Stimulated activated CD4-positive, alpha-beta T cell treated with anti-CD3 and anti-CD28 coated beads, Interleukin-2, amount 100 ng/mL, for 48 hours (primary cell): ENCODE measurements at places on chromosomes 4 and X.

- DNase-seq: no peak
These were observed 226.9 kb upstream of the HCCS start for GRCh38 chrX:10884246-10884645.

- no peak for DNase-seq
These were observed 1003.5 kb upstream of the LCORL start for GRCh38 chr4:19025031-19025430.

DNA sequence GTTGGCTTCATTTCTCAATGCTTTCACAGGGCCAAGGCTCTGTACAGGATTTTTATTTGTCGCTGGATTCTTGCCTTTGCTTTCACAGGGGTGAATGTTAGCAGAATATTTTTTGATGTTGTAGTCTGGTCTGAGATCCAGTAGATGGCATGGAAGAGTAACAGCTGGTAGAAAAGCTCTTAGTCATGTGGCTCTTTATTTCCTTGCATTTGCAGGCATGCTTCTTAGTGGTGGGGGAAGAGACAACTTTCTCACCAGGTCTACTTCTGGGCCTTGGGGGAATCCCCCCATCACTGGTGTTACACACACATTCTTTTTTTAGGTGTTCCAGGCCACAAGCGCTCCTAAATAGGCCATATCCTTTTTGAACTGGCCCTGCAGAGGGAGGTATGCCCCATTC, 58.2 kb upstream of the DKK2 start:
- DNase-seq: no peak

DNA sequence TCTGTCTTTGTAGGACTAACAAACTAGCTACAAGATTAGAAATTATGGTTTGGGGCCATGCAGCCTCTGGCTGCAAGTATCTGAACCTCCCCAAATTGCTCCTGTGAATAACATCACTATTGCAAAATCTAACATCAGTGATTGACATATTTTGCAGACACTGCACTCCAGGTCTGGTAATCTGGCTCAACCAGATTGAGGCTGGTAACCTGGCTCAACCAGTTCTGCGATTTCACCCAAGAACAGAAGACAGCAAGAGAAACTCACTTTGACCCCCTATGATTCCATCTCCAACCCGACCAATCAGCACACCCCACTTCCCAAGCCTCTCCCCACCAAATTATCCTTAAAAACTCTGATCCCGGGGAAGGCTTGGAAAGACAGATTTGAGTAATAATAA, 20.9 kb downstream of the SPIN3 start:
- DNase-seq: no peak

- DNase-seq: no peak
These were observed 93.8 kb downstream of the SLC2A9 start for GRCh38 chr4:9927341-9928007.

GRCh38 chrX:135973548-135974278, at the start of gene MMGT1:
MMGT1 (minus strand) TSS chrX:135973988; CDS start chrX:135973675, 313 bp downstream.
- peak; percentile 65 for DNase-seq

DNA sequence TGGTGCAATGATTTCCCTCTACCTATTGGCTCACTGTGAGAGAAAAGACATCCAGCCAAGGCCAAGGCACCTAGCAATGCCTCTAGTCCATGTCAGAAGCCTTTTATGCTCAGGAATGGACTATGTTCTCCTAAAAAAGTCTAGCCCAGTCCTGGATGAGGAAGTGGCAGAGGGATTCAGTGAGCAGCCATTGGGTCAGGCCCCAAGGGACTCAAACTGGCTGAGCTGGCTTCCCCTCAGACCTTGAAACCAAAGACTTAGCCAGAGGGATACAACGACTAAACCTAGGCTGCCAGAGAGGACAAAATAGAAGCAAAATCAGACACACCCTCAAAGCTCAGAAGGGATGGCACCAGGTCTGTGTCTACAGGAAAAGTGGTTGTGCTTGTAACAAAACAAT, 49.1 kb downstream of the ARHGEF9 start:
- no peak for DNase-seq

DNA sequence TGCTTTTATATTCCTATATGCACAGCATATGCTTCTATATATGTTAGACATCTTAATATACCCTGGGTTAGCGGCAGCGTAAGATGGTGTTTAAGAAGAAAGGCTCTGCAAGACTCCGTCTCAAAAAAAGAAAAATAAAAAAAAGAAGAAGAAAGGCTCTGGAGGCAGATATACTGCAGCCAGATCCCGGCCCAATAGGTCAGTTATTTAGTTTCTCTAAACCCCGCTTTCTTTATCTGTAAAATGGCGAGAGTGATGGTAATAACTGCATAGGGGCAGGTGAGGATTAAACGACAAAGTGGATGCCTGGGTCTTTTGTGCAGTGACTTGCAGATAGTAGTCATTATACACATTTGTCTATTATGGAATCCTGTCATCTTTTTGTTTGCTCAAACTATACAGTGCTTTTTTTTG, 115.2 kb downstream of the NAA11 start:
- no peak for DNase-seq

DNA sequence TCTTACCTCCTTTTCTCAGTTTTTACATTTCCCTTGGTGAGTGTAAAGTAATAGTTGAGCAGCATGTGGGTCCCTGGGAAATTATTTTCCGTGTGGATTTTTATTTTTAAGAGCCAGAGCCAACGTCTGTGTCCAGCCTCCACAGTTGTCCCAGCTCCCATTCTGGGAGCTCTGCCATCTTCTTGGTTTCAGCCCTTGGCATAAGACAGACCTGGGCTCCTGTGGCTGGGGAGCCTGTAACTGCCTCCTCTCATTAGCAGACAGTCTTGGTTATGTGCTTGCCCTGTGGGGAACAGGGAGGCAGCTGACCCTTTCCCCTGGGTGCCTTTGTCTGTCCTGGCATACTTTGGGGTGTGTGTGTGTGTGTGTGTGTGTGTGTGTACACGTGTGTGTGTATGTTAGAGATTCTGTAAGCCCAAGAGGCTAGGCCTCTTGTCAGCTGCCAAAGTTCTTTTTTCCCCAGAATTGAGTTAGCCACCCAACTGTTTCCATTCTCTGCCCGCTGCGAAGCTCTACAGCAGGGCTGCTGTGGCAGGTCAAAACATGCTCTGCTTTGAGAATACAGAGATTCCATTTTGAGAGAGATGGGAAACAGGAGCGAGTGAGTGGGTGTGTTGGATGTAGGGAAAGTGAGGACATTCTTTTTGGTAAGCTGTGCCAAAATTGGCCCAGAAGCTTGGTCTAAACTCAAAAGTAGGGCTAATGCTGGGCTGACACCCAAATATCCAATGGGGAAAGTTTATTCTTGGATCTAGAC, 140.7 kb downstream of the TMEM164 start:
- no peak for DNase-seq

GRCh38 chr4:121140716-121141460, 23.2 kb downstream of the TNIP3 start:
- DNase-seq: no peak

DNA sequence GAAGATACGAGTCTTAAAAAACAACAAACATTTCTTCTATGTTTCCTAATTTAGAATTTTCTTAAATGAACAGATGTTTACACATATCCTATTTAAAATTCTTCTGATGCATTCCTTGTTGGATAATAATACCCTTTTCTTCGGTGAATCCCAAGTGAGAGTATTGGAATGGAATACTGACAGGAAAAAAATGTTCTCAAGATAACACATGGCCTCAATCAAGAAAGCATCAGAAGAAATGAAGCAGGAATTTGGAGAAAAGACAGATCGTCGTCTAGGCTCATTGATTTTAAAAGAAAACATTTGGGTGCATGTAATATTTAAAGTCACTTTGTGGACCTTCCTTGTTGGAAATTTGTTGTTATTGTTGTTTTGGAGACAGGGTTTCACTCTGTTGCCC, 196.9 kb upstream of the ANK2 start:
- DNase-seq: no peak

DNA sequence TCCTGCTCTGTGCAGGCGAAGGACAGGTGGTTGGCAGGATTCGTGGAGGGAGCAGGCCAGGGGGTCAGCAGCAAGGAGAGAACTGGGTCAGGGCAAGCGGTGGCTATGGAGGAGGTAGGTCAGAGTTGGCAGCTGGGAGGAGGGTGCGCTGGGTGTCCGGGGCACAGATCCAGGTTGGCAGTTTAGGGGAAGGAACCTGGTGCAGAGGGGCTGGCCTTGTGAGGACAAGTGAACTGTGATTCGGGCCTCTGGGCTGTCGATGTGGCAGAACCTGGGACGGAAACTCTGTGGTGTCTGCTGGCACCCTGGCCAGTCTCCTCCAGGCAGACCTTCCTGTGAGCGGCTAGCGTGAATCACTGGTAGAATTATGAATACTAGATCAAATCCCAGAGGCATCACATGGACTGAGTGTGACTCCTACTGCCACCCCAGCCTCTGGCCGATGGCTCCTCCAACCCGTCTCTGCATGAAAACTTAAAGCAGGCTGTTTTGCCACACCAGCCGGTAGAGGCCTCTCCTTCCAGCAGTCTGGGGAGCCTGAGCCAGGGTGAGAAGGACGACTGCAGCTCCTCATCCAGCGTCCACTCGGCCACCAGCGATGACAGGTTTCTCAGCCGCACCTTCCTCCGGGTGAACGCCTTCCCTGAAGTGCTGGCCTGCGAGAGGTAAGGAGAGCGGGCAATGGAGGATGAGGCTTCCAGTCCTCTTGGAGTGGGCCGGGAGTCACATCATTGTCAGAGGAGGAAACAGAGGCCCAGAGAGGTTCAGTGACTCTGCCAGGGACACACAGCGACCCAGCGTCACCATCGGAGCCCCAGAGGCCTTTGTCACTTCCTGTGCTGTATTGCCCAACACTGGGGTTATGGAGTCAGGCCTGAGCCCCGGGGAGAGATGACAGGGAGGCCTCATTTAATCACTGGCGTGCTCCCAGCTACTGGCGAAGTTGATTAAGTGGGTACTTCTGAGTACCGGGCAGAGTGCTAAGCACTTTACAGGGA, 20.3 kb downstream of the EVC start:
- DNase-seq: no peak

GRCh38 chr4:141642711-141643110, 6.3 kb downstream of the IL15 start:
- no peak for DNase-seq

DNA sequence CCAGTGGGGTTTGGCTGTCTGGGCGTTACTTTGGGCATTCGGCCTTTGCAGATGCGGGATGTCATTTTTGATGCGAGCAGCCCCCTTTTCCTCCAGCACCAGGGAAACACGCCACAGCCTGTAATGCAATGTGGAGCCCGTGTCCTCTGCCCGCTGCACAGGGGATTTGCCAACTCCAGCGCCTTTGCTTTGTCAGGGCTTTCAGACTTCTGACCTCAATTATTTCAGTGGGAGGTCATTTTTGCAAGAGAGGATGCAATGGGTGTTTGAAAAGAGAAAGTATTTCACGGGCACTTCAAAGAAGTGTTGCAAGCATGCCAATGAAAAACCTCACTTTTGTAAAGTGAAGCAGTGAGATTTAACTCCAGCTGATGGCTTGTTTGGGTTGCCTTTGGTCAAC, 11.5 kb downstream of the CLCN4 start:
- no peak for DNase-seq

GRCh38 chrX:41288641-41289040, 45.3 kb upstream of the DDX3X start:
- DNase-seq: no peak

DNA sequence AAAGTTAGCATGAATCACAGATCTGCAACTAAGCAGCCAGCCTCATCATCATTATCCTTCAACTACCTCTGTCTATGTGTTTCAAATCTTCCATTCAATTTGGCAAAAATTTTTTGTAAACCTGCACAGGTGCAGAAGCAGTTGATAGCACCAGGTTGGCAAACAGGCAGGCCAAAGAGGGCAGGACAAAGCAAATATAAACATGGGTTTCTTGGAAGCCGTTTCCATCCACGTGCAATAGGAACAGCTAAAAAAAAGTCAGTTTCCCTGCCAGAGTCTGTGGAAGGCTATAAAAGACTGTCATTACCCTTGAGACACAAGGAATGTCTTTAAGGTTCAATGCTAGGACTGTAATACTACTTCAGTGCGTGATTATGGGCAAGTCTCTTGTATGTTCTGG, 253.2 kb downstream of the PDHA2 start:
- DNase-seq: no peak

- DNase-seq: no peak
These were observed 781.1 kb downstream of the FSTL5 start for GRCh38 chr4:161382655-161383054.

- DNase-seq: no peak
These were observed 10.3 kb downstream of the AFAP1 start for GRCh38 chr4:7929118-7929951.

GRCh38 chr4:95867919-95868318, 28.0 kb downstream of the PDHA2 start:
- no peak for DNase-seq

DNA sequence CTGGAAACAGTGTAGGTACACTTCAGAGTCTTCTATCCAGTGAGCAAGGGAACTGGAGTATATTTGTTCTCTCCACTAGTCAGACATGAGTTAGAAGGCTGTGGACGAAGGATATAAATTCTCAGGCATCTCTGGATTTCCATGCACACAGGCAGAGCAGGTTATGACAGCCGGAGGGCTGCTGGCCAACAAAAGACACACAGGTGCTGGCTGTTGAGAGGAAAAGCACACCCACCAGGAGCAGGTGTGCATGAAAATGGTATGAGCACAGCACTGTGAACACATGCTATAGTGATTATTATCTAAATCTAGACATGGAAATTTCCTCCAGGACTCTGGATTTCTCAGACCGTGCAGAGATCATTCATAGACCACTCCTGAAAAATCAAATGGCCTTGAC, 444.7 kb upstream of the RPS6KA3 start:
- no peak for DNase-seq

GRCh38 chrX:119455264-119455663, 13.0 kb upstream of the SLC25A5 start:
- no peak for DNase-seq

GRCh38 chr4:105075045-105075444, 71.6 kb upstream of the TET2 start:
- DNase-seq: no peak

DNA sequence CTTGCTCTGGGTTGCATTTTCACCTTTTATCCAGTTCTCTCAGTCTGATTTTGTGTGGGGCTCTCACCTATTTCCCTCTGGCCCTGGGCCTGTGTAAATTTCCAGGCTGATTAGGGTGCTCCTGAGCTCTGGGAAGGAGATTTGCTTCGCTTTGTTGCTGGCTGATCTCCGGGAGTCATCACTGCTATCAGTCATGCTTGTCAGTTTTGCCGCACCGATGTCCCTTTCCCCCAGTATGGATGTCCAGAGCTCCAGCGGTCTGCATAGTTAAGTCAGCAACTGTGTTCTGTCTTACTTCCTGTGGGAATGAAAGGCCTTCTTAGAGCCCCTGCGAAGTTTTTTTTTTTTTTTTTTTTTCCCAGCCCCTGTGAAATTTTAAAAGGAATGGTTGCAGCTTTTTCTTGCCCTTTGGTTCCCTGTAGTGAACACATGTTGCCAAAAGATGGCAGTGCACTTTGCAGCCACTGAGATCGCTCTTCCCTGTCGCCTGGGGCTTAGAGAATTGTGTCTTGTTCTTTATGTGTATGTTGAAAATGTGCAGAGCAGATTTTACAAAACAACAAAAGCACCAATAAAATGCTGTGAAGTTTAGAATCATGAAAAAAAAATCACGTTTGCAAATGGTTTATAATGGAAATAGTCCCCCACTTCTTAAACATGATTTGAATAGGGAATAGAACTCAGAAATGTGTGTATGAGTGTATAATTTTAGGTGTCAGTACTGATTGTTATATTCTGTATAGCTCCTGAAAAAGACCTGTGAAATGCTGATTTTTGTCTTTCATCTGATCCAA, 109.1 kb upstream of the SLC4A4 start:
- no peak for DNase-seq
